ENCODE measurements at places on chromosomes 13 and 19. TPM values are rescaled to one million over a fixed set of nuclear protein-coding genes. Genes with fewer than 3 reads are reported as not detected.

The SYNGR4 gene
- not detected for polyA plus RNA-seq

The TNNT1 gene
- polyA plus RNA-seq, result not detected

The TEX26 gene
- not detected for polyA plus RNA-seq

The EDNRB gene
- not detected for polyA plus RNA-seq

The C19orf67 gene
- polyA plus RNA-seq, result not detected

The CD37 gene
- polyA plus RNA-seq, result 754 TPM

The ADGRE2 gene
- polyA plus RNA-seq, result 0.06 TPM

The UNC13A gene
- not detected for polyA plus RNA-seq

The MCEMP1 gene
- polyA plus RNA-seq, result 0.73 TPM

The ZNF625 gene
- polyA plus RNA-seq, result 1.1 TPM

The COX7A1 gene
- not detected for polyA plus RNA-seq

The DCLK1 gene
- polyA plus RNA-seq, result not detected

The SLC25A41 gene
- polyA plus RNA-seq, result not detected

The MUC16 gene
- polyA plus RNA-seq, result not detected

The KHSRP gene
- 18.7 TPM for polyA plus RNA-seq

The RFC3 gene
- polyA plus RNA-seq, result 6.7 TPM

The ZSCAN4 gene
- polyA plus RNA-seq, result not detected

The MCF2L gene
- polyA plus RNA-seq, result 1.7 TPM

The GAMT gene
- 14.3 TPM for polyA plus RNA-seq

The ZC3H13 gene
- polyA plus RNA-seq, result 59.8 TPM

The CDC42EP5 gene
- not detected for polyA plus RNA-seq

The SHANK1 gene
- polyA plus RNA-seq, result not detected

The ZNF682 gene
- 3.7 TPM for polyA plus RNA-seq

The PIAS4 gene
- polyA plus RNA-seq, result 8.9 TPM

The ZNF607 gene
- 6.7 TPM for polyA plus RNA-seq

The KLK5 gene
- not detected for polyA plus RNA-seq

The POU2F2 gene
- polyA plus RNA-seq, result 89.1 TPM

The TUBB4A gene
- 14.6 TPM for polyA plus RNA-seq

The KLK3 gene
- polyA plus RNA-seq, result not detected

The UBE2S gene
- polyA plus RNA-seq, result 37.6 TPM

The PNMA8A gene
- polyA plus RNA-seq, result not detected

The SBK3 gene
- not detected for polyA plus RNA-seq

The SIGLEC5 gene
- polyA plus RNA-seq, result not detected

The ZNF583 gene
- 10.1 TPM for polyA plus RNA-seq

The DAND5 gene
- polyA plus RNA-seq, result not detected

The PLVAP gene
- not detected for polyA plus RNA-seq

The BST2 gene
- 162 TPM for polyA plus RNA-seq

The C2CD4C gene
- not detected for polyA plus RNA-seq

The TEKTIP1 gene
- not detected for polyA plus RNA-seq

The LRRC8E gene
- not detected for polyA plus RNA-seq

The DMAC2 gene
- 47.0 TPM for polyA plus RNA-seq

The PEG3 gene
- polyA plus RNA-seq, result not detected

The NXNL1 gene
- not detected for polyA plus RNA-seq

The IGFL1 gene
- not detected for polyA plus RNA-seq

The STARD13 gene
- polyA plus RNA-seq, result not detected

The ETV2 gene
- 0.50 TPM for polyA plus RNA-seq

The SLC35E1 gene
- 18.9 TPM for polyA plus RNA-seq

The TMPRSS9 gene
- not detected for polyA plus RNA-seq

Measured in IgD-negative memory B cell (primary cell).